Myocyte (in vitro differentiated cells): ENCODE measurements at places on chromosomes 5 and 9. TPM values are rescaled to one million over a fixed set of nuclear protein-coding genes. Genes with fewer than 3 reads are reported as not detected.
A peak's percentile ranks its signal among the peaks of the same experiment; 100 is the strongest.

The OR1J2 gene
- total RNA-seq: not detected in 2 replicates

The FUT7 gene
- not detected in 2 replicates for total RNA-seq

The PRSS3 gene
- not detected in 2 replicates for total RNA-seq

The C8G gene
- 0.88 TPM in 1 of 2 replicates, not detected in the other for total RNA-seq

The CAMK4 gene
- total RNA-seq: 0.19 and 0.42 TPM in 2 replicates

The MGAT1 gene
- 120 and 152 TPM in 2 replicates for total RNA-seq

The MCIDAS gene
- not detected in 2 replicates for total RNA-seq

The VDAC1 gene
- 402 and 504 TPM in 2 replicates for total RNA-seq

The SREK1IP1 gene
- 6.7 and 7.0 TPM in 2 replicates for total RNA-seq

DNA sequence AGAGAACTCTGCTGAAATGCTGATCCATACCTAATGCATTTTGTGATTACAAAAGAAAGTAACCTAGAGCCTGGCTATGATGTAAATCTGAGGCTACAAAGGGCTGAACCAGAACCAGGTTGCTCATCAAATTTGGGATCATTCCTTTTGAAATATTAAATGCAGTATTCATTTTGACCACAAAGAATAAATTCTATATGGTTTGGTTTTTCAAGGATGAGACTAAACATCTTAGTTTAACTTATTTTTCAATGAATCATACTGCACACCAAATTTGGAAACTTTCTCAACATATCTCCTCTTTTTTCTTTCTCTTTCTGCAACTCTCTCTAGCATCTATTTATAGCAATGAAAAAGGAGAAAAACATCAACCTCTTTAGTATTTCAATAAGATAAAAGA, 46.5 kb downstream of the CEMIP2 start:
- no peak for DNase-seq

DNA sequence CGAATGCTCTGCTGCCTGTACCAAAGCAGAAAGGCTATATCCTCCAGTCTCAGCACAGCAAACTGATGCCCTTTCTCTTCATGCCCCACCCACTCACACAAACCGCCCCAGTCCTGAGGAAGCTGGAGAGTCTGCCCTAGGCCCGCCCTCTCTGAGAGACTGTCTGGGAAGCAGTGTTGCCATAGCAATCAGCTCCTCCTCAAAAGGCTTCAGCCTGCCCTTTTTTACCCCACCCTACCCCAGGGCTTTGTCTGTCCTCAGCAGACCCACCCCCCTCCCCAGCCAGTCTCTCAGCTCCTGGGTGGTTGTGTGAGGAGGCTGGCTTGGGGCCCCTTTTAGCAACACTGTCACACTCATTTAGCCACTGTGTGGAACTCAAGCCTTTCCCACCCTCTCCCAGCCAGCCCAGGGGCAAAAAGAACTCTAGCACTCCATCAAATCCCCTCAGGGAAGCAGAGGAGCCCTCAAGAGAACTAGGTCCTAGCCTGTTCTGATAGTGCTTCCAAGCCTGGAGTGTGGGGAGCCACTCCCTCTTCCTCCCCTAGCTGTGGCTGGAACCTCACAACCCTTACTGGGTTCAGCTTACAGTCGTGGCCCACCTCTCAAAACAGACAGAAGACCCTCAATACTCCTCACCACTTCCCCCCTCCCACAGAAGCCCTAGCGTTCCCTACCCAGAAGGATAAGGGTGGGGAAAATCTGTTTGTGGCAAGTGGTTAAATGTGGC, 1.4 kb downstream of the ATOSB start:
- peak; percentile 94 for DNase-seq

- DNase-seq: no peak
Measured at GRCh38 chr5:160118349-160119141, 705 bp downstream of the PWWP2A start.

DNA sequence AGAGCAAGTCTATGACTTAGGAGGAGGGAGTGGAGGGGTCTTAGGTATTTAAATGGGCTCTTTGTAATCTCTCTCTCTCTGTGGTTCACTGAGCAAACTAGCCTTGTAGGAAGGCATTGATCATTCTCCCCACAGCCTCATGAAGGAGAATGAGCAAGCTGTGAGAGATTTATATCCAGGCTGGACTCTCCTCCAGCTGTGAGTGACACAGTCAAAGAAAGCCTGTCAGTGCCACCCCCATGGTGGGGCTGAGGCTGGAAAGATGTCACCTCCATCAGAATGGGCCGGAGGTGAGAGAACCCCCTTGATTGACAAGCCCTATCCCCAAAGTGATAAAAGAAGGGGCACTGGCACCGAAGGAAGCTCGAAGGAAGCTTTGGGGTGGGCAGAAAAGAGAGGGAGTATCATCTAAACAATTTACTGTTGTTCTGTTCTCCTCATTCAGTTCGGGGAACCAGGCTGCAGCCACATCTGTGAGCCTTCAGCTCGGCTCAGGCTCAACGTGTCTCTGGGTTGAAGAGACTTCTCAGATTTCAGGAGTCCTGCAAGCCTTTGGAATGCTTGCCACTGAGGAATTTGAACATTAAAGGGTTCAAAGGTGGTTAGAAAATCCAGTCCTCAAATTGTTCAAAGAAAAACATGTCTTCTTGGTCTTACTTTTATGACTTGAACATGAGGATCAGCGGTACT, 538.2 kb upstream of the ZNF462 start:
- no peak for DNase-seq

DNA sequence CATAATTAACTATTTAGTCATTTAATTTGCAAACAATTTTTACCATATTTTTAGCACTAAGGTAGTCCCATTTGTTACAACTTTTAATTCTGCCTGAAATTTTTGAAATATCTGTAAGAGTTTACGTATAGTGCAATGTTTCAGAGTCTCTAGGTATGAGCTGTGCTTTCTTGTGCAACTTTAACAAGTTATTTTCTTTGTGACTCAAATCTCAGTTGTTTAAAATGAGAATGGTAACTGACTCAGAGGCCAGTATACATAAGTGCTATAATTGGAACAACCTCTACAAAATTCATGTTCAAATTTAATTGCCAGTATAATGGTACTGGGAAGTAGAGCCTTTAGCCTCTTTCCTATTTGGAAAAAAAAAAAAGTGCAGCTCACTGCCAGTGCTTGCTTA, 14.2 kb upstream of the ZNF883 start:
- no peak for DNase-seq

DNA sequence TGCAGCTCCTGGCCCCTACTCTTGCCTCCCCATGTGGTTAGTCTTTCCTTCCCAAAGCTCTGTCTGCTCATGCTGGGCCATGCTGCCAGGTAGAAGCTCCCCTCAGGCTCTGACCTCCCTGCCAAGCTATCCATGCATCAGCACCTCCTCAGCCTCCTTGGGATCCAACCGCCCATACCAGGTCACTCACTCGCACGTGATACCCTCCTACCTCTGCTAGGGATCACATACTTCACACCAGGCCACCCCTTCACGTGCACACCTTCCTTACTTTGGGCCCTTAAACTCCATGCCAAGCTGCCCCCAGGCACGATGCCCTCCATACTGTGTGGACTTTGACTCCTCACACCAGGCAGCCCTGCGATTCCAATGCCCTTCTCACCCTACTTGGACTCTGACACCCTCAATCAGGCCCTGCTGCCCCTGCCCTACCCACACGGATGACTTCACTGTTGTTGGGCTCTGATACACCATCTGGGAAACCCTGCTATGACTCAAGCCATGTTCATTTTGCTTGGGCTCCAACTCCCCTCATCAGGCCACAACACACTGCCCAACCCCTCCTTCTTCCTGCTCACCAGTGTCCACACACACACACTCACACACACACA, 34.1 kb downstream of the ZNF483 start:
- DNase-seq: peak; percentile 41

DNA sequence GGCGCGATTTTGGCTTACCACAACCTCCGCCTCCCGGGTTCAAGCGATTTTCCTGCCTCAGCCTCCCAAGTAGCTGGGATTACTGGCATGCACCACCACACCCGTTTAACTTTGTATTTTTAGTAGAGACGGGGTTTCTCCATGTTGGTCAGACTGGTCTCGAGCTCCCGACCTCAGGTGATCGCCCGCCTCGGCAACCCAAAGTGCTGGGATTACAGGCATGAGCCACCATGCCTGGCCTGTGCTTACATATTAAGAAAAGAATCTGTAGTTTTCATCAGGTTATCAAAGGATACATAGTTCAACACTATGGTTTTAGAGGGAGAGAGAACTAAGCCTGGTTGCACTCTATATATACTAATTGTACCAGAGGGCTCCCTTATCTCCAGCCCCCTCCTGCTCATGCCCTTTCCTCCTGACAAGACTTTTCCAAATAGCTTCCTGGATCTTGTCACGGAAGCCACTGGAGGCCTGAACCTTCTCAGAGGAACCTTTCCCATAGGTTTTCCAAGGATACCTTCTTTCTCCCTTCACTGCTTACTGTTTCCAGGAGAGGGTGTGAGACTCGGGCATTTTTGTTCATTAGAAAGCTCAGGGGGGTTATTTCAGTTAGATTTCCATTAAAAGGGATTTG, 53.1 kb downstream of the SLC44A1 start:
- DNase-seq: no peak

GRCh38 chr9:20238921-20239320, 383.4 kb downstream of the MLLT3 start:
- no peak for DNase-seq

GRCh38 chr5:165630261-165630778, 2124.9 kb downstream of the MAT2B start:
- peak; percentile 5 for DNase-seq

DNA sequence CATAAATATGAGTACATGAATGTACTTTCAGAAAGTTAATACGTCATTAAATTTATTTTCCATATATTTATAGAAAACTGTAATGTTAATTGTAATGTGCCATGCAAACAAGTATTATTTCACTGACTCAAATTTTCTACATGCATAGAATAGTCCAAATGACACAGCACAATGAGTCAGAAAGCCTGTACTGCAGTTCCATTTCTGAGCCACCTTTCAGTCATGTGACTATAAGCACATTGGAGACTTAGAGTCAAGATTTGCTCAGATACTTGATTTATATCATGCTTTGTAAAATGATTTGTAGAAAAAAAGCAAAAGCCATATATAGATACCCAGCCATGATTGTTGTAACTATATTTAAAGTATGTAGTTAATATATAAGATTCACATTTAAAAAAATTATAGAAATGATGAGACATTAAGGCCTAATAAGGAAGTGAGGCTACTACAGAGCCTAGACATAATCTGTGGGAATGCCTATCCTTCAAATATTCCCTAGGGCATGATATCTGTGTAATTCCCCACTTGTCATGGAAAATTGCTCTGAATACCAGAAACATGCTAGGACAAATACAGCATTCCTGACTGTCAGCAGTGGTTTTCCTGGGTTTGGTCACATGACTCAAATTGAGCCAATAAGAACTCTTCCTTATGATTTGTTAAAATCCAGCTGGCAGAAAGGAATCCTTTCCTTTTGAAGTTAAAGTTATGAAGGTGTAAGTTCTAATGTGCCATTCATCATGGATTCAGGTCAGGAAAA, 50.0 kb downstream of the PTPRD start:
- no peak for DNase-seq

DNA sequence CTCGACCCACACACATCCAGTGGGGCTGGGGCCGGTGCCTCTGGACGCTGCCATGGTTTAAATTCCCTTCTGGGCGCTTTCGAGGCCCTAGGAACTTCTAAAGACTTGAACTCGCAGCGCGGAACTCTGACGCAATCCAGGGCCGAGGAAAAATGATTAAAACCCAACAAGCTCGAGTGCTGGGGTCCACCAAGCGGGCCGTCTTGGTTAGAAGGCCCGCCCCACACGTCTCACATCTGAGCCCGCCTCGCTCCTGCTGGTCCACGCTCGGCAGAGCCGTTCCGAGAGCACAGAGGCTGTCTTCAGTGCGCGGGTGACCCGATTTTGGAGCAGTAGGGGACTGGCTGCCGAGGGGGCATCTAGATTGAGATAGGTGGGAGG, 1.5 kb downstream of the CRHBP start:
- no peak for DNase-seq

GRCh38 chr5:75348241-75348640, 11.2 kb downstream of the HMGCR start:
- no peak for DNase-seq

DNA sequence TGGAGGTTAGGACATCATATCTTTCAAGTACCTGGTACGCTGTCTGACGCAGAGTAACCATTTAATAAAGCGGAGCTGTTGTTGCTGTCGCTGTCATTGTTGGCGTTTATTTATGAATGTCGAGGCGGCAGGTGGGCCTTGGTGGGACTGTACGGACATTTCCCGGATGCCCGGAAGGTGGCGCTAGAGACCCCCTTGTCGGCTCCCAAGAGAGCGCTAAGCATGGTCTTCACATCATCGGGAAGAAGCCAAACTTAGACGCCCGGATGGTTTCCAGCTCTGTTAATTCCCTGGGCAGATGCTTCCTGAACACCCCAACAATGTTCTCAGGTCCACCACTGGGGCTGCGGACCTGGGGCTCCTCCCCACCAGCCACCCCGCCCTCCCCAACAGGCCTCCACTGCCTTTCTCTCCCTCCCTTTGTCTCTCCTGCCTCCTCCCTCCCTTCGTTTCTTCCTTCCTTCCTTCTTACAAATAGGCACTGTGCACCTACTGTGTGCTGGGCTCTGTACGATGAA, 54.1 kb downstream of the DUSP1 start:
- DNase-seq: peak; percentile 87

DNA sequence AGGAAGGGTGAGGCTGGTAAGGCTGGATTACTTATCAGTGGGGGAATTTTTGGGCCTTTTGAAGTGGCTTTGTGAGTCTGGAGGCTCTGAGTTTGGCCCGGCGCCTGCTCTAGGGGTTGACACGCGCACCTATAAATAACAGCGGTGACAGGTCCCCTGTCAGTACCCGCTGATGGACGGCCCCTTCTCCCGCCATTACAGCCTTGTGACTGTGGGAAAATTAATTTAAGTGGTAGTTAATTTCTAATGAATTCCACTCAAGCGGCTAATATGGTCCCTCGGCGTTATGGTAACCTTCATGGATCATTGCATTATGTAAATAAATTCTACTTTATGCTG, 16.5 kb downstream of the MRPL36 start:
- DNase-seq: no peak

- no peak for DNase-seq
Measured at GRCh38 chr5:142955628-142956027, 185.5 kb downstream of the ARHGAP26 start.

GRCh38 chr9:88579050-88579715, 44.2 kb downstream of the NXNL2 start:
- DNase-seq: no peak

DNA sequence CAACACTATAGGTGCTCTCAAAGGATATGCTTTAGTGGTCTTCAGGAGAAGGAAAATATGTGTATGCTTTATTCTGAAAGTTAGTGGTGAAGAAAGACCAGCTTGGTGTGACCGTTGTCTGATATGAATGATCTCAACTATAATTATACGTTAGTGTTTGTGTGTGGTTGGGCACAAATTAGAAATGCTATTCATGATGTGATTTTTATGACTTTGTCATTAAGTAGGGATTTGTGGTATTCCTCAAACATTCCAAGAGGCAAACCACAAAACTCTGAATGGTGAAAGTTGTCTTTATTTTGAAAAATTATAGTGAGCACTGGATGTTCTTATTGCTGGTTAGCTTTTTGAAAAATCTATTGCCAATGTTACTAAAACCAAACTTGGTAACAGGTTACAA, 6.2 kb upstream of the F2R start:
- DNase-seq: peak; percentile 38
